ENCODE measurements at places on chromosomes 6 and 20.

DNA sequence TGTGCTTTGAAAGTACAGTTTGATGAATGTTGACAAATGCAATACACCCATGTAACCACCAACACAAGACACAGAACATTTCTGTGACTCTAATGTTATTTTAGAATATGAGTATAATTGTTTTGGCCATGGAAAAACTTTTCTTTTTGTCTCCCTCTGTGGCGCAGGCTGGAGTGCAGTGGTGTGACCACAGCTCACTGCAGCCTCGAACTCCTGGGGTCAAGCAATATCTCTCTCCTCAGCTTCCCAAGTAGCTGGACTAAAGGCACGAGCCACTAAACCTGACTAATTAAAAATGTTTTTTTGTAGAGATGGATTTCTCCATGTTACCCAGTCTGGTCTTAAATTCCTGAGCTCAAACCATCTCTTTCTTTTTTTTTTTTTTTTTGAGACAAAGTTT is 20.3 kb upstream of the BCAS4 start:
- no peak for DNase-seq

GRCh38 chr6:106250953-106251352 is 74.6 kb downstream of the ATG5 start:
- DNase-seq: no peak

- DNase-seq: no peak
Measured at GRCh38 chr6:7432391-7433120, 42.9 kb downstream of the RIOK1 start.

GRCh38 chr6:154229786-154230185 is 126.8 kb downstream of the IPCEF1 start:
- DNase-seq: no peak

DNA sequence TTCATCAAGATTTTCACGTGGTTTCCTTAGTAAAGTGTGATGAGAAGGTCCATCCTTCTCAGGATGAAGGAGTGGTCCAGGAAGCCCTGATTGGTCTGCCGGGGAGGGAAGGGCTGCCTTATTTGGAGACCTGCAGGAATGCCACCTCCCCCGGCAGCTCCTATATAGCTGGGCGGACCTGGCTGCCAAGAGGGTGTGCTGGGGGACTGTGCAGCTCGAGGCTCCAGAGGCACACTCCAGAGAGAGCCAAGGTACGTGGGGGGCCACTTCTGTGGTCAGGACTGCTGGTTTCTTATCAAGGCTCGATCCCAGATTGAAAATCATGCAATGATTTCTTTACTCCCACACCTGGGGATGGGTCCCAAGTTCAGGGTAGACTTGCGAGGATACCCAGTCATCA is at the start of gene PRND:
Gene PRND (plus strand): TSS at position 191 of the 400 bp plus-strand sequence. CDS start 2,643 bp downstream, outside the sequence.
- DNase-seq: no peak

Data from NCI-H345 (cell line).